ENCODE measurements at places on chromosomes 11 and 22.

DNA sequence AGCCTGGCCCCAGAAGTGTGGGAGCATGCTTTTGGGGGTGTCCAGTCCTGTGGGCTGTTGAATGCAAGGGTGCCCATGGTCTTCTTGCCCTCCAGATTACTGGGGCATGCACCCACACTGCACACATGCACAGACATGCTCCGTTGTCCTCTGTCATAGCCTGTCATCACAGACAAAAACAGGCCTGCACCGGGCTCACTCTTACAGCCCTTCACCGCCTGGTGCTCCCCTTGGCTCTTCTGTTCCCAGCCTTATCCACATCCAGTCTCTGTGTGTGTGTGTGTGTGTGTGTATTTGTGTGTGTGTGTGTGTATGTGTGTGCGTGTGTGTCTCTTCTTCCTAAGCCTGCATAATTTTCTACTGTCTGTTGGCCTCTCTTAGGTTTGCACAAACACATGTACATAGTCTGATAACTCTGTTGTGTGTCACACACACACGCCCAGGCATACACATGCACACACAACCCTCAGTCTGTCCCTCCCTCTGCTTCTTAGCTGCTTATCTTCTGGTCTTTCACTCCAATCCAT, 23.4 kb upstream of the NECTIN1 start:
- no peak for DNase-seq

GRCh38 chr11:13384908-13385640, 77.9 kb downstream of the BTBD10 start:
- DNase-seq: peak; percentile 44

- peak; percentile 62 for DNase-seq
Observed at GRCh38 chr11:77046060-77046501, 11.9 kb downstream of the B3GNT6 start.

GRCh38 chr11:106495046-106495445, 417.6 kb downstream of the AASDHPPT start:
- DNase-seq: no peak

GRCh38 chr11:67502328-67502979, 2.7 kb downstream of the PITPNM1 start:
- no peak for DNase-seq

- DNase-seq: no peak
Observed at GRCh38 chr11:2527621-2528291, 82.9 kb downstream of the KCNQ1 start.

DNA sequence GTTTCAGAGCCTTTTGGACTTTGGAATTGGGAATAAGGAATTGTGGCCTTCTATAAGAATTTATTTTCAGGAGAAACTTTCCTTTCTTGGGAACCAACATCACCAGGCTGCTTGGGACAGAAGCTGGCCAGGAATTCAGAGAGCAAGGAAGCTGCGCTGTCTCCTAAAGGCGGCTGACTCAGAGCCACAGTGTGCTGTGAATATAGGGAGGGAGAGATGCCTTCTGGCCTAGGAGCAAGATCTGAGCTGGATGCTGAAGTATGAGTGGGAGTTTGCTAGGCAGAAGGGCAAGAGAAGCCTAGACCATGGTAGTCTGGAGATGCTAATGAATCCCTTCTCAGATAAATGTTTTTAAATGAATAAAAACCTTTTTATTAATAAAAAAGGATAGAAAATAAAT, 213.7 kb upstream of the TBCEL start:
- no peak for DNase-seq

GRCh38 chr11:95790933-95791708, 823 bp downstream of the CEP57 start:
- DNase-seq: peak; percentile 86

Measured in erythroblast (primary cell).